CD4-positive, alpha-beta T cell (primary cell): ENCODE measurements at places on chromosomes 3 and 15.

DNA sequence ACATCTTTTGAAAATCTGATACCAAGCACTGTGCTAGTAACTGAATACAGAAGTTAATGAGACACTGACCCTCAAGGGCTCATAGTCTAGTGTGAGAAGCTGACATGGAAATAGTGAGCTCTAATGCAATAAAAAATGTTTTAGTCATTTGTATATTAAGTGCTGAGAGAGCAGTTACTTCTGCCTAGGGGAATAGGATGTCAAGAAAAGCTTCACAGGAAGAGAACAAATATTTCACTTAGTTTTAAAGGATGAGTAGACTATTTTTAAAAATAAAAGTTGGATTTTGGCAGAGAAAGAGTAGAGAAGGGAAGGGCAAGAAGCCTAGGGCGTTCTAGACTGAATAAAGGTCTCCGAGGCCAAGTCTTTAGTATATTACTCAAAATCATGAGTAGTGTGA, 158.4 kb downstream of the ATG7 start:
- H3K4me1 ChIP-seq, result no peaks in the 10 kb centered on the region
- H3K27ac ChIP-seq, result no peak overlapping the region
- DNase-seq, result no peak
- no peaks in the 10 kb centered on the region for H3K27me3 ChIP-seq
- H3K36me3 ChIP-seq, result peaks cover 12% of the 10 kb centered on the region
- H3K4me3 ChIP-seq, result no peak overlapping the region

DNA sequence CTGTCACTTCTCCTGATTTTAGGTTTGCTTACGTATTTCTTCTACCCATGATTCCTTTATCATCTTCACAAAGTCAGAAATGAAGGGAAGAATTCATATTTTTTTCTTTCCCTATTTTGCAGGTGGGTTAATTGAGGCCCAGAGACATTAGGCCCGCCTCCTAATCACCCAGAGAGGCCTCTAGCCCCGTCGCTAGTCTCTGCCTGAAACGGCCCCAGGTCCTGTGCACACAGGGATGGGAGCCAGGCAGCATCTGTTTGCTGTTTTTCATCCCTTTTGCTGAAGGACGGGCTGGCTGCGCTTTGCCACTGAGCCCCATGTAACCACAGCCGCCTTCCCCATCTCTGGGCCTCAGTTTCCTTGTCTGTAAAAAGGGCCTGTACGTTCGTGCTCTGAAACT, 135.9 kb downstream of the FBLN2 start:
- no peak overlapping the region for H3K4me3 ChIP-seq
- no peaks in the 10 kb centered on the region for H3K4me1 ChIP-seq
- H3K36me3 ChIP-seq, result no peaks in the 10 kb centered on the region
- no peaks in the 10 kb centered on the region for H3K27me3 ChIP-seq
- DNase-seq, result no peak
- no peak overlapping the region for H3K27ac ChIP-seq

GRCh38 chr3:120470870-120471269, 20.1 kb upstream of the FSTL1 start:
- no peak overlapping the region for H3K4me3 ChIP-seq
- no peak for DNase-seq
- H3K27me3 ChIP-seq, result no peaks in the 10 kb centered on the region
- H3K27ac ChIP-seq, result no peak overlapping the region
- H3K36me3 ChIP-seq, result no peaks in the 10 kb centered on the region
- no peaks in the 10 kb centered on the region for H3K4me1 ChIP-seq

- peaks cover 36% of the 10 kb centered on the region for H3K4me1 ChIP-seq
- DNase-seq, result no peak
- no peak overlapping the region for H3K4me3 ChIP-seq
Measured at GRCh38 chr3:195807681-195808121, 4.0 kb downstream of the MUC4 start.

- H3K4me1 ChIP-seq, result no peaks in the 10 kb centered on the region
- H3K27ac ChIP-seq, result no peak overlapping the region
- H3K36me3 ChIP-seq, result no peaks in the 10 kb centered on the region
- no peaks in the 10 kb centered on the region for H3K27me3 ChIP-seq
- no peak for DNase-seq
Measured at GRCh38 chr3:55648591-55649318, 161.6 kb upstream of the WNT5A start.

DNA sequence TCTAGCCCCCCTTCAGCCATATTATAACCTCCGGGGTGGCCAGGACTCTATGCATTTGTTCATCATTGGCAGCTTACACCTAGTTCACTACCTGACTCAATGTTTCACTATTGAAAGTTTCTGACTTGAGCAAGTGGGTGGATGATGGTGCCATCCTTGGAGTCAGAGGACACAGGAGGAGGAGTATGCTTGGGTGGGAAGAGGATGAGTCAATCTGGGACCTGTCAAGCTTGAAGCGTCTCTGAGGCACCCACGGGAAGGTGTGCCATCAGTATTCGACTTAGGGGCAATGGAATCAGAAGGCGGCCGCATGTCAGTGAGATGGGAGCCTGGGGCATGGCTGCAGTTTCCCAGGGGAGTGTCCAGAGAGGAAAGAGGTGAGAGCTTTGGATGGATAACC, 133.3 kb downstream of the EPHB1 start:
- no peaks in the 10 kb centered on the region for H3K4me1 ChIP-seq
- no peak for DNase-seq
- no peak overlapping the region for H3K27ac ChIP-seq
- H3K27me3 ChIP-seq, result no peaks in the 10 kb centered on the region
- H3K36me3 ChIP-seq, result no peaks in the 10 kb centered on the region

DNA sequence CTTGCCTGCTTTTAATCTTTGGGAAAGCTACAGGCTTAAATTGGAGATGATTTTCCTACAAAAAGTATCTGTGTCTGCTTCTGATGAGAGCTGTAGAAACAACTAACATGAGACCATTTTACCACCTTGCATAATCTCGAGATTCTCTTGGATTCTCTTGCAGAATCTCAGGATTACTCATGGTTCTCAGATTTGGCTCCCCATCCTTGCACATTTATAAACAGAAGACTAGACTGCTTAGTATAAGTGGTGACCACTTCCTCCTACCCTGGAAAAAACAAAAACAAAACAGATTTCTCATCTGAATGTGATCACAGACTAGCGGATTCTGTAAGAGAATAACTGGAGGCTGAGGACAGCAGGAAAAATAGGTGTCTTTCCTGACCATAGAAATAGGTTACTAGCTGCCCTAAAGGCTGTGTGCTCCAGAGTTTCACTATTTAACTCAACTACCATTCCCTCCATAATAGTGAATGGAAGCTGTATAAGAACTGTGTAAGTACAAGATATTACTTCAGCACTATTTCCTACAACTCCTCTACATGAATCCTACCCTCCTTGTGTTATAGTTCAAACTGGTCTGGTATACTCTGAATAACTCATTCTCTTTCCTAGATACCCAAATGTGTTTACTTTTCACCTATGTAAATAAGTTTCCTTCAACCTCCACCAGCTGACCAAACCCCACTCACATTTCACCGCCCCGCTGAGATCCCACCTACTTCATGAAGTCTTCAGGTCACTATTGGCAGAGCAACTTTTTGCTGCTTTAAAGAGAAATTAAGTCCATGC, 122.2 kb upstream of the C2CD4B start:
- H3K4me3 ChIP-seq, result no peak overlapping the region
- DNase-seq, result no peak
- H3K27me3 ChIP-seq, result peaks cover 5% of the 10 kb centered on the region
- no peak overlapping the region for H3K27ac ChIP-seq
- no peaks in the 10 kb centered on the region for H3K4me1 ChIP-seq

- no peaks in the 10 kb centered on the region for H3K27me3 ChIP-seq
- H3K36me3 ChIP-seq, result no peaks in the 10 kb centered on the region
- DNase-seq, result no peak
- H3K4me3 ChIP-seq, result no peak overlapping the region
- H3K4me1 ChIP-seq, result no peaks in the 10 kb centered on the region
Measured at GRCh38 chr15:99118258-99118632, 13.4 kb downstream of the SYNM start.

- H3K36me3 ChIP-seq, result no peaks in the 10 kb centered on the region
- no peak overlapping the region for H3K4me3 ChIP-seq
- no peak overlapping the region for H3K27ac ChIP-seq
- peak; percentile 19 for DNase-seq
- H3K4me1 ChIP-seq, result no peaks in the 10 kb centered on the region
Measured at GRCh38 chr3:130276203-130276803, 69.2 kb upstream of the COL6A5 start.

GRCh38 chr3:41684797-41685735, 276.8 kb downstream of the ULK4 start:
- no peaks in the 10 kb centered on the region for H3K4me1 ChIP-seq
- H3K4me3 ChIP-seq, result no peak overlapping the region
- DNase-seq, result no peak
- no peaks in the 10 kb centered on the region for H3K36me3 ChIP-seq
- no peaks in the 10 kb centered on the region for H3K27me3 ChIP-seq

GRCh38 chr3:155368786-155369185, 75.3 kb upstream of the STRIT1 start:
- H3K27ac ChIP-seq, result no peak overlapping the region
- H3K4me1 ChIP-seq, result no peaks in the 10 kb centered on the region
- no peaks in the 10 kb centered on the region for H3K27me3 ChIP-seq
- no peaks in the 10 kb centered on the region for H3K36me3 ChIP-seq
- H3K4me3 ChIP-seq, result no peak overlapping the region

DNA sequence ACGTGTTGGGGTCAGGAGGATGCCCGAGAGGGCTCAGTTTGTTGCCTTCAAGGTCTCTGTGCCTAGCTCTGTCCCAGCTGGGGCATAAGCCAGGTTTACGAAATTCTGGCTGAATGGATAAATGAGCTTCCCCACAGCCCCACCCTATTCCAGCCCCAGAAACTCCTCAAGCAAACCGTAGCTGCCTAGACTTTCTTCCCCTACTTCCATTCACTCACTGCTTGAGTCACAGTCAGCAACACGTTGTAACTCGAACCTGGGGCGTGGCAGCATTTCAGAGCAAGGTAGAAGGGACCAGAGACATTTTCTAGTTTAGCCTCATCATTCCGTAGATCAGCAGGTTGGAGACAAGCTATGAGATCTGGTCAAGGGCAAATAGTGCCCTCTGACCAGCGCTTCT, 24.2 kb downstream of the NMNAT3 start:
- H3K27ac ChIP-seq, result no peak overlapping the region
- H3K27me3 ChIP-seq, result no peaks in the 10 kb centered on the region
- no peaks in the 10 kb centered on the region for H3K4me1 ChIP-seq
- no peak for DNase-seq

DNA sequence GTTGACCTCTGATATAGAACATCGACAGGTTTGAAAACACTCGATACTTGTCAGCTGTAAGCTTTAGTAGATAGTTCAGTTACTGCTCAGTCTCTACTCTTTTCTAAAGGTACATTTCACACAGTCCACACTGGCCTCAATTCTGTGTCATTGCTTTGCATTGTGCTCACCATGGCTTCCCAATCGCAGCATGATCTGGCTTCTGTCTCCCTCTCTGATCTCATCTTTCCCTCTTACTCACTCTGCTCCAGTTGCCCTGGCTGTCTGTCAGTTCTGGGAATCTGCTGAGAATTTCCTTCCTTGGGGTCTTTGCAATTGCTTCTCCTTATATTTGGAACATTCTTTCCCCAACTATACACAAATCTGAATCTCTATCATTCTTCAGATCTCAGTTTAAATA, 80.6 kb downstream of the GTF2E1 start:
- no peaks in the 10 kb centered on the region for H3K4me1 ChIP-seq
- H3K4me3 ChIP-seq, result no peak overlapping the region
- H3K36me3 ChIP-seq, result no peaks in the 10 kb centered on the region
- no peak overlapping the region for H3K27ac ChIP-seq
- DNase-seq, result no peak

GRCh38 chr3:120428924-120429323, 21.9 kb downstream of the FSTL1 start:
- no peak overlapping the region for H3K27ac ChIP-seq
- no peak for DNase-seq
- no peaks in the 10 kb centered on the region for H3K36me3 ChIP-seq
- H3K4me1 ChIP-seq, result no peaks in the 10 kb centered on the region
- no peak overlapping the region for H3K4me3 ChIP-seq

GRCh38 chr15:39051626-39052322, 487.2 kb upstream of the RASGRP1 start:
- H3K4me3 ChIP-seq, result no peak overlapping the region
- H3K36me3 ChIP-seq, result no peaks in the 10 kb centered on the region
- no peak overlapping the region for H3K27ac ChIP-seq
- H3K4me1 ChIP-seq, result no peaks in the 10 kb centered on the region
- no peaks in the 10 kb centered on the region for H3K27me3 ChIP-seq
